ENCODE measurements at places on chromosomes 7 and 10.

GRCh38 chr10:130352291-130352645, 216.1 kb downstream of the GLRX3 start:
- DNase-seq: no peak

DNA sequence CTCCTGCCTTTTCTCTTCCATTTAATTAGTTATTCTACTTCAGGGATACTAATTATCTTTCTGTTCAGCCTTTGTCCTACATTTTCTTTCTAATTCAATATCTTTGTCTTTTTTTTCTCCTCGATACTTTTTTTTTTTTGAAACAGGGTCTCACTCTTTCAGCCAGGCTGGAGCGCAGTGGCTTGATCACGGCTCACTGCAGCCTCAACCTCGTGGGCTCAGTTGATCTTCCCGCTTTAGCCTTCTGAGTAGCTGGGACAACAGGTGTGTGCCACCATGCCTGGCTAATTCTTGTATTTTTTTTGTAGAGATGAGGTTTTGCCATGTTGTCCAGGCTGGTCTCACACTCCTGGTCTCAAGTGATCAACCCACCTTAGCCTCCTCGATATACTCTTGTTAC, 38.9 kb downstream of the CCSER2 start:
- DNase-seq: no peak

DNA sequence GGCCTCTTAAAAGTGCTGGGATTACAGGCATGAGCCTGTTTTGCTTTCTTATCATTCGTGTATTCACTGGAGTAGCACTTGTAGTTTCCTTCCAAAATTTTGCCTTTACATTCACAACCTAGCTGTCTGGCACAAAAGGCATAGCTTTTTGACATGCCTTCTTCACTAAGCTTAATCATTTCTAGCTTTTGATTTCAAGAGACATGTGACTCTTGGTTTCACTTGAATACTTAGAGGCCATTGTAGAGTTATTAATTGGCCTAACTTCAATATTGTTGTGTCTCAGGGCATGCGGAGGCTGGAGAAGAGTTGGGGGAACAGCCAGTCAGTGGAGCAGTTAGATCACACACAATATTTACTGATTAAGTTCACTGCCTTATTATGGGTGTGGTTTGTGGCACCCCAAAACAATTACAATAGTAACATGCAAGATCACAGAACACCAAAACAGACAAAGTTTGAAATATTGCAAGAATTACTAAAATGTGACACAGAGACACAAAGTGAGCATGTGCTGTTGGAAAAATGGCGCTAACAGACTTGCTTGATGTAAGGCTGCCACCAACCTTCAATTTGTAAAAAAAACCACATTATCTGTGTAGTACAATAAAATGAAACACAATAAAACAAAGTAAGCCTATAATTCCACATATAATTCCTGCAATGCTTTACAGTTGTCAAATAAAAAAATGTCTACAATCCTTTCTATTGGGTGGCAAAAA, 43.1 kb downstream of the BRAF start:
- DNase-seq: no peak

GRCh38 chr7:116591202-116592040, 66.6 kb downstream of the CAV1 start:
- DNase-seq: no peak

DNA sequence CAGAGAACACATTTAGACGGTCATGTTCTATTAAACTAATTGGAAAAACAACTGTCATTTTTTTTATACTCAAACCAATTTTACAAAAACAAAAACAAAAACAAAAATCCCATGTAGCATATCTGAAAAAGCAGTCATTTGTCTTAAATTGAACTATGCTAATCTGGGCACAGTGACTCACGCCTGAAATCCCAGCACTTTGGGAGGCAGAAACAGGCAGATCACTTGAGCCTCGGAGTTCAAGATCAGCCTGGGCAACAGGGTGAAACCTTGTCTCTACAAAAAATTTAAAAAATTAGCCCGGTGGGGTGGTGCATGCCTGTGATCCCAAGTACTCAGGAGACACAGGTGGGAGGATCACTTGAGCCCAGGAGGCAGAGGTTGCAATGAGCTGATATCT, 253.4 kb downstream of the DOCK4 start:
- no peak for DNase-seq

- no peak for DNase-seq
These were observed 10.3 kb upstream of the ANKRD1 start for GRCh38 chr10:90930971-90931871.

- no peak for DNase-seq
These were observed 234.6 kb upstream of the CCDC6 start for GRCh38 chr10:60140651-60141632.

DNA sequence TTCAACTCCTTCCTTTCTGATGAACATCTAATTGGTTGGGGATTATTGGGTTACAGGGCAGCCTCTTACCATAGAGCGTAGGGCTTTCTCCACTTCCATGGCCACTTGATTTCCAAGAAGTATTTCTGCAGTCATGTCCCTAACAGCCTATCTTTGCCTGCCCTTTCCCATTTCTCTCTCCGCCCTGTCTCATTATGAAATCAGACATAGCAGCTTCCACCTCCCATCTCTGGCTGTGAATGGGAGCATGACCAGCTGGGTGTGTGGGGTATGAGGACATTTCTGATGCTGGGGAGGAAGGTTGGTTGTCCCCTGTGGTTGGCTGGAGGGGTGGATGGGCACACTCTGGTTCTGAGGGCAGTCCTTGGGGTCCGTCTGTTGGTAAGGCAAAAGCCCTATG, 41.2 kb downstream of the ADCYAP1R1 start:
- DNase-seq: no peak

DNA sequence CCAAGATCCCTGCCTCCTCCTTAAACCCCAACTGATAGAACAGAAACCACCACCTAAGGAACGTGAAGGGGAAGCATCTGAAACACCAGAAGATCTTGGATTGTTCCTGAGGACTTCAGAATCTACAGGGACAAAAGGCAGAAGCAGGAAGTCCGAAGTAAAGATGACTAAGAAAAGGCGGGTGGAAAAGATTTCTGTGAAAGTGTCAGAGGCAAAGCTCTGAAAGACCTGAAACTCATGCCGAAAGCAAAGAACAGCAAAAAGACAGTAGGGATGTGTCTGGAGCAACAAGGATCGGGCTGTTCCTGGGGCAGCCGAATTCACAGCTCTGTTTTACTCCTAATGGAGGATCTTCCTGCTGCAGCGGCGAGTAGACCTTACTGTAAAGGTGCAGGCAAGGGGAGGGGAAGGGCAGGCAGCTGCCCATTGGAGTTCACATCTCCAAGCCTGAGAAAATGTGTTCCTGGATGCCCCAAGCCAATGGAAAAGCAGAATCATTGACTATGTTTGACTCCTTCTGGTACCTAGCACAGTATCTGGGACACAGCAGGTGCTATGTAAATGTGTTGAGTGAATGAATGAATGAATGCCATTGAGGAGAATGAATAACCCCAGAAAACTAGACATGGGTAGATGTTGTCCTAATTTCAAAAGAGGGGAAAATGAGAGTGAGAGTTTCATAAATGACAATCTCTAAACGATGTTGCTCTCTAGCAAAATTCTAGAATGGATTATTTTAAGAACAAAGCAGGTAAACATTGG, 40.4 kb downstream of the PDIA4 start:
- DNase-seq: no peak

GRCh38 chr7:140212100-140212881, 35.5 kb upstream of the KDM7A start:
- DNase-seq: no peak

DNA sequence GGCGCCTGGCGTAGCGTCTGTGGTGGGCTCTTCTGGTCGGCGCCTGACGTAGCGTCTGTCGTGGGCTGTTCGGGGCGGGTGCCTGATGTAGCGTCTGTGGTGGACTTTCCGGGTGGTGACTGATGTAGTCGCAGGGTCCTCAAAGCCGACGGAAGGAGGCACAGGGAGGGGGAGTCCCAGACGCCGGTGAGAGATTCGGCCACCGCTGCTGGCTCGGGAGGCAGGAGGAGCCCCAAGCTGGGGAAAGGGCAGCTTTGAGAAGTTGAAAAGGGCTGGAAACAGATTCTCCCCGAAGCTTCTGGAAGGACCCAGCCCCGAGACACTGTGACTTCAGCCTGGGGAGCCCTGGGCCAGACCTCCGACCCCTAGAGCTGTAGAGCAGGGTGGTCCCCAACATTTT, 105.7 kb downstream of the DNAJB6 start:
- DNase-seq: no peak

- DNase-seq: no peak
These were observed 33.5 kb upstream of the DLD start for GRCh38 chr7:107857541-107857912.

DNA sequence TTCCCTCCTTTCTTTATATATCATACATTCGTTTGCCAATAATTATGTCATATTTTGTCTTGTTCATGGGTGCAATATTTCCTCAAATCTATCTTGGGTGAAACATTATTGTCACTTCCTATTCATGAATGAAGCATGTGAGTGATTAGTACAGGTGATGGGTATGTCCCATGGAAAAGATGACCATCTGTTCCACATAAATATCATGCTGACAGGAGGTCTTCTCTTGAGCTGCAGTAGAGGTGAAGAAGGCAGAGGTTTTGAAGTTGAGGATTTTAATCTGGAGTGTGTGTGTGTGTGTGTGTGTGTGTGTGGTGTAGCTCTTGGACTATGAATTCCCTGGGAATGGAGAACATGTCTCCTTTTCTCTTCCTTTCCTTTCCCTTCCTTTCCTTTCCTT, 350.5 kb upstream of the CHRM2 start:
- no peak for DNase-seq

GRCh38 chr10:80186364-80187012, 18.8 kb downstream of the ANXA11 start:
- DNase-seq: no peak

- DNase-seq: peak; percentile 7
These were observed 936 bp downstream of the IGF2BP3 start for GRCh38 chr7:23469150-23469960.

DNA sequence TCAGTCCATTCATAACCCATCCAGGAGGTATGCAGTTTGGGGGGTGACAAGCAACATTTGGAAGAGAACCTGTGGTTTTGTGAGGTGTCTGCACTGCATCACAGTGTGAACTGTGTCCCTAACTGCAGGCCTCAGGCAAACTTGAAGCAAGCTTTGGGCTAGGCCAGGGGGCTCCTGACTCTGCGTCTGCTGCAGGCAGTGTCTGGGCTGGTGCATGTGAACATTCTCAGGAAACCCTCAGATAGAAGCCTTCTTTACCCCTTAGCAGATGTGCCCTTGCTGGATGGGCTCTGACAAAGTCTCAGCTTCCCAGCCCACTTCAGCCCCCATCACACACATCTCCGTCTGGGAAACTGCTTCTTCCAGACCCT, 61.0 kb downstream of the VIPR2 start:
- no peak for DNase-seq

- no peak for DNase-seq
These were observed 72.8 kb upstream of the GLCCI1 start for GRCh38 chr7:7895754-7896153.

DNA sequence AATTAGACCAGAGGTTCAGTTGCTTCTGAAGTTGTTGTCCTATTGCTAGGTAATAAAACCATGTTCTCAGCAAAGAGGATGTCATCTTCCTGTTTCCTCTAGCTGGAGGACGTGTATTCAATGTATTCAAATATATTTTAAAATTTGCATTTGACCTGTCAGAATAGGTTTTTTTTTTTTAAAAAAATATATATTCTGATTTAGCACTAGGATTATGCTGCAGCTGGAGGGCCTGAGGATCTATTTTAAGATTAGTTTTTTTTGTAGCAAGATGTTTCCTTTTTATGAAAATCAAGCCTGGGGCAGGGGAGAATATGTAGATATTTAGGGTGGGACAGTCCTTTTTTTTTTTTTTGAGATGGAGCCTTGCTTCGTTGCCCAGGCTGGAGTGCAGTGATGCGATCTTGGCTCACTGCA, 337.0 kb downstream of the FRMD4A start:
- DNase-seq: no peak

- DNase-seq: no peak
These were observed 74.5 kb upstream of the SEMA3D start for GRCh38 chr7:85261336-85261735.

DNA sequence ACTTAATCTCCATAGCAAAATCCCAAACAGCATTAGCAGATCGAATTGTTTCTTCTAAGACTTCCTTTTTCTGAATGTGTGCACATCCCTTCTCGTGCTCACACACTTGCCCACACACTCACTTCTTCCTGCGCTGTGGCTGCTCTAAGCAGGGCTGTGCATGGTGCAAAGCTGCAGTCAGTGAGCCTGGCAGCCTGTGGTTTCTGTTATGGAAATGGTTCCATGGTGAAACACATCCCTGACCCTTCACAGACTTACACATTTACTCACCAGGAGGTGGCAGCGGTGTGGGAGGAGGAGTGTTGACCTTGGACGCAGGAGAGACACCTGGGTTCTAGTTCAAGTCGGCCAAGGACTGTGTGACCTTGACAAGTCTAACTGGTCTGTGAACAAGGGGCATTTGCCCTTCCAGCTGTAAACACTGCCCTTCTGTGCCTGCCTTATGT, 24.9 kb downstream of the MTURN start:
- DNase-seq: no peak

DNA sequence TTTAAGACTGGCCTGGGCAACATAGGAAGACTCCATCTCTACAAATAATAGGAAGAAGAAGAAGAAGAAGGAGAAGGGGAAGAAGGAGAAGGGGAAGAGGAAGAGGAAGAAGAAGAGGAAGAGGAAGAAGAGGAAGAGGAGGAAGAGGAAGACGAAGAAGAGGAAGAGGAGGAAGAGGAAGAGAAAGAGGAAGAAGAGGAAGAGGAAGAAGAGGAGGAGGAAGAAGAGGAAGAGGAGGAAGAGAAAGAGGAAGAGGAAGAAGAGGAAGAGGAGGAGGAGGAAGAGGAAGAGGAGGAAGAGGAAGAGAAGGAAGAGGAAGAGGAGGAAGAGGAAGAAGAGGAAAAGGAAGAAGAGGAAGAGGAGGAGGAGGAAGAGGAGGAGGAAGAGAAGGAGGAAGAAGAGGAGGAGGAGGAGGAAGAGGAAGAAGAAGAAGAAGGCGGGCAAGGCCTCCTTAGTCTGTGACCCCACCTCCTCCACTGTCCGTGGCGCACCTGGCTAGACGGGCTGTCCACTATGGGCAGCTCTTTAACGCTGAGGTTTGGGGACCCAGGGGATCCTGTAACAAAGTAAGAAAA, 28.8 kb upstream of the ZFAND2A start:
- DNase-seq: no peak

DNA sequence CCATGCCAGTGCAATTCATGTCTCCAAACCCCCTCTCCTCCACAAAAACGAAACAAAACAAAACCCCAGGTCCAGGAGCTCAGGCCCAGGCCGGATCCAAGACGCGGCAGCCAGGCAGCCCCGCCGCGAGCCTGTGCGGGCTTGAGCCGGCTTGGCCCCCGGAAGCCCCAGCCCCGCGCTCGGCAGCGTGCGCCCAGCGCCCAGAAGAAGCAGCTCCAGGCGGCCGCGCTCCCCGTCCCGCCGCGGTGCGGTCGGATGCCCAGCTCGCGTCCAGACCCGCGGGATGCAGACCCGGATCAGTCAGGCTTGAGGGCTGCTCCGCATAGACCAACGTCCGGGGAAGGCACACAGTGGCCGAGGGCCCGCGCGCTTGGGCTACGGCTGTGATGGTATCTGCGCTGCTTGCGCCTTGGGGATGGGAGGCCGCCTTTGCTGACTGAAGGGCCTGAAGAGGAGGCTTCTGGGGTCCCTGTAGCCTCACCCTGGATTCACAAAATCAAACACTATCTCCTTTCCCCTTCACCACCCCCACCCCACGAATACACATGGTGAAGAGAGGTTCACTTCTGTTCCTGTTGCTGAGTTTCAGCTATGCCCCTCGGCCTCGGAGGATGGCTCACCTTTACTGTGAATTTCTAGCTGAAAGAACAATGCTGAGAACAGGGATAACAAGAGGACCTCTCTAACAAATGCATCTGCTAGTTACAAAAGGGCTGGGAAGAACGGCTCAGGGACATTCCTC, 79.9 kb upstream of the EN2 start:
- no peak for DNase-seq
